Thymus (tissue), 14 donors: ENCODE measurements at places on chromosomes 12 and 14.

DNA sequence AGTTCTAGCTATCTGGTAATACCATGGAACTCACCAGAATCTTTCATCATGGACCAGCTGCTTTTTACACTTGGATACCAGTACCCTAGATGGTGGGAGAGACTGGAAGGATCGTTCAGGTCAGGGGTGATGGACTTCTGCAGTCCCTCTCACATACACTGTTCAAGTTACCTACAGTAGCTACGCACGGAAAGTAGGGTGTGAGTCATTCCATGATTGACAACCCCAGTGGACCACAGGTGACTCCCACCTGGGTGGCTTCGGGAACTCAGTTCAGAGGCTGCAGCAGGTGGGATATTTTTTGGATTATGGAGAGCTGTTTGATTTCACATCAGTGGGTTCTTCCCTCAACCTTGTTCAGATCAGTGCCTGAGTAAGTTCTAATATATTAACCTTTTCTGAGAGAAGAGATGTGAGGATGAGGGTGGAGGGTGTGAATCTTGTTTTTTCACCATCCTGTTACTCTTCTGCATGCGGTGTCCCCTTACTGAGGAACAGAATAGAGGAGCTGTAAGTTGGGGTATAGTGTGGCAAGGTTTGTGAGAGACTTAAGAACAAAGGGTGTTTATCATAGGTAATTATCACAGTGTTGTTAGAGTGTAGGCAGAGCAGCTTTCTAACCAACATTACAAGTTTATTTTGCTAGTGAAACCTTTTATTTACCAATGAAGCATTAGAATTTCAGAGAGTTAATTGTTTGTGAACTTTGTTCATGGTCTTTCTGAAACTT lies 39.6 kb downstream of the PRKCH start:
- peak; percentile 36 for DNase-seq

DNA sequence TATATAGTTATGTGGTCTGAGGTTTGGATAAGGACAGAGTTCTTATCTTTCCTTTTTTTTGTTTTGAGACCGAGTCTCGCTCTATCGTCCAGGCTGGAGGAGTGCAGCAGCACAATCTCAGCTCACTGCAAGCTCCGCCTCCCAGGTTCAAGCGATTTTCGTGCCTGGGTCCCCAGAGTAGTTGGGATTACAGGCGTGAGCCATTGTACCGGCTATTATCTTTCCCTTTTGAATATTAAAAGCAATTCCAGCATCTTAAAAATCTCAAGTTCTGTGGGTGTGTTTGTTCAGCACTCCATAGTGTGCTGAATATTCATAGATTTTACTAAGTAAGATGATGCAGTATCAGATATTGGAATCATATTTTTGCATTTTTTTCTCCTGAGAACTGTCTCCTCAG lies 404.4 kb upstream of the RGS6 start:
- DNase-seq: no peak

GRCh38 chr12:56616244-56616643 lies 13.9 kb downstream of the BAZ2A start:
- DNase-seq: no peak

DNA sequence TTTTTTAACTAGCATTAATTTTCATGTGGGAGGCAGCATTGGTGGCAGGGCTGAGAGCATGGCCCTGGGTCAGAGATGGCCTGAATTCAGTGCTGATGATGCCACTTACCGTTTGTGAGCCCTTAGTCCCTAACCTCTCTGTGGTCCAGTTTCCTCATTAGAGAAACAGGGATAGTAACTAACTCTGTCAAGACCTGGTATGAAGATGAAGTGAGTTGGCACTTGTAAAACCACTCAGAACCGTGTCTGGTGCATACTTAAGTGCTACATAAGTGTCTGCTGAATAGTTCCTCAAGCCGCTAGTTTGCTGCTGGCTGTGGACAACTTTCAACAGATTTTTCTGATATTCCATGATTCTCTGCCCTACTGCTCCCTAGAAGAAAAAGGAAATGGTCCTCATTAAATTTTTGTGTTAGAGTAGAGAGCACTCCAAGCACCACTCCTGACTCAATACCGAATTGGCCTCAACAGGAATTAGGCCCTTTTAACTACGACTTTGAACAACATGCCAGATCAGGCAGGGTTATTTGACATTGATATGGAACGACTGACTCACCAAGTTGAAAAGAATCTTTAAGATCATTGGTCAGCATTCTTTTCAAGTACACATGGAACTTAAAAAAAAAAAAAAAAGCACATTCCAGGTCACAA lies 250.2 kb downstream of the ANO2 start:
- DNase-seq: no peak

GRCh38 chr12:128178966-128179365 lies 88.0 kb upstream of the TMEM132C start:
- no peak for DNase-seq

DNA sequence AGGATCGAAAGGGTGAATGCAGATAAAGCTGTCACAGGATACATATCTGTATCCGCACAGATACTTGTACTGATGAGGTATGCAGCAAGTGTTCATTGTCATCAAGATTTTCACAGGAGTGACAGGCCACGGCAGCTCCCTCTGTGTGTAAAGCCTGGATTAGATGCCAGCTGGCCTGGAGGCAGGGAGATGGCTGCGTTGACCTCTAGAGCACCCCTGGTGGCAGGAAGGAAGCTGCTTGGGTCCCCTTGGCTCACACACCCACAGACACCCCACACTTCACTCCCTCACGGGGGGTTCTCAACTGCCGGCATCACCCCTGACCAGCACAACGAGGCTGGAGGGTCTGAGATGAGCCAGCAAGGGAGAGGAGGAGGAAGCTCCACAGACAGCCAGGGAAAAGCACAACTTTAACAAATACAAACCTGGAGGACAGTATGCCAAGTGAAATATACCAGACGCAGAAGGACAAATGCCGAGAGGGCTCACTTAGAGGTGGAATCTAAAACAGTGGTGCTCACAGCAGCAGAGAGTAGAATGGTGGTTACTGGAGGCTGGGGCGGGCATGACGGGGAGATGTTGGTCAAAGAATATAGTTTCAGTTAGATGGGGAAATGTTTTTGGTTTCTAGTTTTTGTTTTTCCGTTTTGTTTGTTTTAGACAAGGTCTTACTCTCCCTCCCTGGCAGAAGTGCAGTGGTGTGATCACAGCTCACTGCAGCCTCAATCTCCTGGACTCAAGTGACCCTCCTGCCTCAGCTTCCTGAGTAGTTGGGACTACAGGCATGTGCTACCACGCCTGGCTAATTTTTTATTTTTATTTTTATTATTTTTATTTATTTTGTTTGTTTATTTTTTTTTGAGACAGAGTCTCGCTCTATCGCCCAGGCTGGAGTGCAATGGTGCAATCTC lies 45.7 kb downstream of the TEAD4 start:
- no peak for DNase-seq

DNA sequence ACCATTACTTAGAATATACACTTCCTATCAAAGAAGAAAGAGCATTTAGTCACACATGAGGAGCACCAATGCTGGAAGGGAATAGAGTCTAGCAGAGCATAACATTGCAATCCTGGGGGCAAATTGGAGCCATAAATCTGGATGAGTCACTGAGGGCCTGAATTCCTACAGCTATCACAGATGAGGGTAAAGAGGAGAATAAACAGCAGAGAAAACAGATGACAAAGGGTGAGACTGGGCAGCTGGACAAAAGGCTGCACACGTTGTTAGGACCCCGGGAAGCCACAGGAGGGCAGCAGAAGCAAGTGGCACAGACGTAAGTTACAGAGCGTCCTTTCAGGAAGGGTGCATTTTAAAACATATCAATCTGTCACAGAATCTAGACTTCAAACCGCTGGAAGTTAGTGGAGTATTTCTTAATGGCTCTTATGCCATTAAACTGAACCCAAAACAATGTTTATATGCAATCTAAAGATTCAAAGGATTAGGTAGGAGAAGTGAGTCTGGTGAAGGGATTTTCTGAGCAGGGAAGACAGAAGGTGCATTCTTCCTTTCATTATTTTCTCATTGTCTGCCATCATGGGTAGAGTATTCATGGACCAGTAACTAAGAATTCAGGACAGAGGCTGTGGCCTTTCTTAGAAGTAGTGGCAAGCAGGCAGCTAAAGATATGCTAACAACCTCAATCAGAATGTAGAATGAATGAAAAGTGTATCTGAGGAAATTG lies 159.8 kb upstream of the DAAM1 start:
- DNase-seq: no peak

- no peak for DNase-seq
Measured at GRCh38 chr12:131167334-131167733, 213.6 kb downstream of the ADGRD1 start.

DNA sequence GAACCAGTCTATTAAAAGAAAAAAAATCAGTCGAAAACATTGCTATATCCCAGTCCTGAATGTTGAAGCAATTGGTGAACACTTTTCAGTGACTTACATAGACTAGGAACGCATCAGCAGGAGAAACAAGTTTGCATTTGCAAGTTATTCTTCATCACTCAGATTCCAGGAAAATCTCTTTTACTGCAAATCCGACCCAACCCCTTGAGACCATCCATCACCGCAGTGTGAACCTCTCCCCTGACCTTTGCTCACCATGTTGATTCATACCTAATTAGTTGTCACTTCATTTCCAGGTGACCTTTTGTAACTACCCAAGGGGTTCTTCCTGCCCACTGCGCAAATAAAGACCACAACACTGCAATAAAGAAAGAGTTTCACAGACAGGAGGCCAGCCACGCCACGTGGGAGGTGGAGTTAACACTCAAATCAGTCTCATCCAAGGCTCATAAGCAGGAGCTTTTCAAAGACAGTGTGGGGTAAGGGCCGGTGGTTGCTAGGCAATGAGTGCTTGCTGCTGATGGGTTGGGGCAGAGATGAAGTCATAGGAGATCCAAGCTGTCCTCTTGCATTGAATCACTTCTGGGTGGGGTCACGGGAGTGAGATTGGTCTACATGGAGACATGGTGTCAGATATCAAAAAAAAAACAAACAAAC lies 241.3 kb upstream of the TMEM132C start:
- DNase-seq: no peak

- DNase-seq: no peak
Measured at GRCh38 chr14:45125754-45126153, 8.5 kb downstream of the FKBP3 start.

- no peak for DNase-seq
Measured at GRCh38 chr14:81480741-81481140, 52.9 kb downstream of the SEL1L start.

DNA sequence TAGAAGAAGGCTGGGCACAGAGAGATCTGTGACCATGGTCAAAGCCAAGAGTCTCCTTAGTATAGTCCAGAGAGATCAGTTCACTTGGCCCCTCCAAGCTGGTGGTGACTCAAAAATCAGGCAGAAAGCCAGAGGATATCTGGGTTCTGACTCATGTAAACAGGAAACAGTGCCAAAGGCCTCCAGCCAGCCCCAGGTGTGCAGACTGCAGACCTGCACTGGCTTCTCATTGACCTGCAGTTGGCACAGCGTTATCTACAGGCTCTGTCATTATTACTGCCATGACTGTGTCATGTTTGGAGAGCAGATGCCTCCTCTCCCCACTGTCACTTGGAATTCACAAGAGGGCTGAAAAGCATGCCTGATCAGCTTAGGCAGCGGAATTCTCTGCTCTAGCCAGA lies 295.7 kb upstream of the PRKD1 start:
- DNase-seq: peak; percentile 2

- DNase-seq: no peak
Measured at GRCh38 chr12:104707194-104707593, 250.4 kb downstream of the CHST11 start.

DNA sequence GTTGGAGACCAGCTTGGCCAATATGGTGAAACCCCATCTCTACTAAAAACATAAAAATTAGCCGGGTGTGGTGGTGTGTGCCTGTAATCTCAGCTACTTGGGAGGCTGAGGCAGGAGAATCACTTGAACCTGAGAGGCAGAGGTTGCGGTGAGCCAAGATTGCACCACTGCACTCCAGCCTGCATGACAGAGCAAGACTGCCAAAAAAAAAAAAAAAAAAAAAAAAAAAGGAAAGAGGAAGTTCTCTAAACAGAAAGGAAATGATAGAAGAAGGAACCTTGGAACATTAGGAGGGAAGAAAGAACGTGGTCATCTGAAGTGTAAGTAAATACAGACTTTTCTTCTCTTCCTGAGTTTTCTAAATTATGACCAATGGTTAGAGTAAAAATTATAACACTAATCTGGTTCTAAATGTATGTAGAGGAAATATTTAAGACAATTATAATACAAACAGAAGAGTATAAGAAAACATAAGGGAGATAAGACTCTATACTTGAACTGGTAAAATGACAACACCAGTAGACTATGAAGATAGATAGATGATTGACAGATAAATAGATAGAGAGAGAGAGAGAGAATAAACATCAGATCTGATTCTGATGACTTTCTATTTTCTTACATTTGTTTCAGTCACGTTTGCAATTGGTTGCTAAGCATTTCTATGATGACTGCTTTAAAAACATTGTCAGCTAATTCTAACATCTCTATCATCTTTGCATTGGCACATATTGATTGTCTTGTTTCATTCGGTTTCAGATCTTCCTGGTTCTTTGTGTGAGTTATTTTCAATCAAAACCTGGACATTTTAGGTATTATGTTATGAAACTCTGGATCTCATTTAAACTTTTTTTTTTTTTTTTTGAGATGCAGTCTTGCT lies 12.9 kb upstream of the CORO1C start:
- DNase-seq: no peak

DNA sequence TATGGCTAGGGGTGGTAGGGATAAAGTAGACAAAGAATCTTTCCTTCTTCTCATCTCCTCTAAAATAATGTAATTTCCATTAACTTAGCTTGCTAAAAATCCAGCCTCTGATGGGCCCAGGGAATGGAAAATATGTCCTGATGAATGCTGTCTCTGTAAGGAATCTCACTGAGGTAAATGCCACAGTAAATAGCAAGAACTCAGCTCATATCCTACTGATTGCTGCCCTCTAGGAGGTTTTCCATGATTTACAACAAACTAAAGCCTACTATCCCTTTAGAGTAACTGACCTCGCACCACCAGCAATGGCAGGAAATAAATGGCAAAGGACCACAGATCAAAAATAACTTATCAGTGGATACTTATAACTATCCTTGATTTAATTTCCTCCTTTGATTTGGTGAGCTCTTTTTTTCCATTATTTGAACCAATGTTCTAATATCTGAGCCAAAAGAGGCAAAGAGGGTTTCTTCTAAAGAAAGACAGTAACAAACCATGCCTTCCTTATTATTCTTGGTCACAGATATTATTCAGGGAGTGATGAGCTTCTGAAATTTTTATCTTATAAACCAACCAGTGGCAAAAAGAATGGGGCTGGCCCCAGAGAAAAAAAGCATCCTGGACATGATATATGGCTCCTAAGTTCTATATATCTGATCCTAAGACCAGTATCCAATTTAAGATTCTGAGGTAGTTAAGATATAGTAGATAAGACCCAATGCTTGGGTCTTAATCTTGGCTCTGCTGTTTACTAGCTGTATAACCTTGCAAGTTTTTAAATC lies 43.8 kb downstream of the SENP1 start:
- no peak for DNase-seq
